ENCODE measurements at places on chromosomes 7 and 10. TPM values are rescaled to one million over a fixed set of nuclear protein-coding genes. Genes with fewer than 3 reads are reported as not detected.

The PFKP gene
- total RNA-seq = 57.6 TPM

GRCh38 chr10:79244841-79245504, 102.3 kb upstream of the PPIF start:
- H3K4me1 ChIP-seq = peaks cover 12% of the 10 kb centered on the region
- no peak overlapping the region for H3K4me3 ChIP-seq
- H3K27ac ChIP-seq = no peak overlapping the region
- no peaks in the 10 kb centered on the region for H3K27me3 ChIP-seq

DNA sequence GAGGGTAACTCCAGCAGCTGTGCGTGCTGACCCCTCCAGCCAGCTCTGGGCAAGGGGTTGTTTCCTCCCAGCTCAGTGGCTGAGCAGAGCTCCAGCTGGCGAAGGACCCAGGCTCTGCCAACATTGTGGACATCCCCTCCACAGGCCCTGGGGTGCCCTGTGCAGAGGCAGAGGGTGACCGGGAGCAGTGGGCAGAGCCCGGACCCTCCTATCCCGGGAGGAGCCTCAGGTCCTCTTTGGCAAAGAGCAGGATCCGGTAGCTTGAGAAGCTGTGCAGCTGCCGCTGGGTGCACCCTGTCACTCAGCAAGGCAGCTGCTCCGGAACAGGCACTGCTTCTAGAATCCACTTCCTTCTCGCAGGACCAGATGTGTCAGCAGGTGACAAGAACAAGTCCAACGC, 175.9 kb downstream of the EBF3 start:
- no peak overlapping the region for H3K4me3 ChIP-seq
- peak; percentile 14 for DNase-seq
- no peaks in the 10 kb centered on the region for H3K36me3 ChIP-seq
- no peak overlapping the region for H3K27ac ChIP-seq

- H3K27me3 ChIP-seq = no peaks in the 10 kb centered on the region
- H3K27ac ChIP-seq = peak overlapping the region; percentile 3
- no peaks in the 10 kb centered on the region for H3K4me1 ChIP-seq
- no peak for DNase-seq
- peaks cover 20% of the 10 kb centered on the region for H3K36me3 ChIP-seq
Observed at GRCh38 chr10:122207596-122207995, 63.5 kb upstream of the BTBD16 start.

- no peaks in the 10 kb centered on the region for H3K4me1 ChIP-seq
- H3K27me3 ChIP-seq = no peaks in the 10 kb centered on the region
- H3K27ac ChIP-seq = peak overlapping the region; percentile 8
- H3K4me3 ChIP-seq = no peak overlapping the region
- H3K36me3 ChIP-seq = peaks cover 45% of the 10 kb centered on the region
Observed at GRCh38 chr7:95404316-95404865, 8.2 kb upstream of the PON3 start.

- no peak overlapping the region for H3K4me3 ChIP-seq
- no peak for DNase-seq
- H3K27me3 ChIP-seq = no peaks in the 10 kb centered on the region
- H3K36me3 ChIP-seq = no peaks in the 10 kb centered on the region
- no peak overlapping the region for H3K27ac ChIP-seq
Observed at GRCh38 chr7:63117-63480, 129.3 kb upstream of the FAM20C start.

The TRIM50 gene
- 0.24 TPM for total RNA-seq

GRCh38 chr7:64905547-64905946, 2.5 kb downstream of the ZNF273 start:
- H3K27ac ChIP-seq = no peak overlapping the region
- peak overlapping the region; percentile 87 for H3K4me3 ChIP-seq
- H3K4me1 ChIP-seq = no peaks in the 10 kb centered on the region
- no peaks in the 10 kb centered on the region for H3K27me3 ChIP-seq
- H3K36me3 ChIP-seq = peaks cover 8% of the 10 kb centered on the region
- DNase-seq = no peak

DNA sequence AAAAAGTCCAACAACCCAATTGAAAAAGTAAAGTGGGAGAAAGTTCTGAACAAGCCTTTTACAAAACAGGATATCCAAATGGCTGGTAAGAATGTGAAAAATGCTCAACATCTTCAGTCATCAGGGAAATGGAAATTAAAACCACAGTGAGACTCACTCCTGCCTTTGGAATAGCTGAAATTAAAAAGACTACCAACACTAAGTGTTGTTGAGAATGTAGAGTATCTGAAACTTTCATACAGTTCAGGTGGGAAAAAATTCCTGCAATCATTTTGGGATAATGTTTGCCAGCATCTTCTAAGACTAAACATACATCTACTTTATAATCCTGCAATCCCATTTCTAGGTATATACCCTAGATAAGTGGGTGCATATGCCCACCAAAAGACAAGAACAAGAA, 395.1 kb downstream of the GRID1 start:
- no peak for DNase-seq
- no peak overlapping the region for H3K4me3 ChIP-seq
- H3K4me1 ChIP-seq = no peaks in the 10 kb centered on the region
- no peaks in the 10 kb centered on the region for H3K27me3 ChIP-seq

DNA sequence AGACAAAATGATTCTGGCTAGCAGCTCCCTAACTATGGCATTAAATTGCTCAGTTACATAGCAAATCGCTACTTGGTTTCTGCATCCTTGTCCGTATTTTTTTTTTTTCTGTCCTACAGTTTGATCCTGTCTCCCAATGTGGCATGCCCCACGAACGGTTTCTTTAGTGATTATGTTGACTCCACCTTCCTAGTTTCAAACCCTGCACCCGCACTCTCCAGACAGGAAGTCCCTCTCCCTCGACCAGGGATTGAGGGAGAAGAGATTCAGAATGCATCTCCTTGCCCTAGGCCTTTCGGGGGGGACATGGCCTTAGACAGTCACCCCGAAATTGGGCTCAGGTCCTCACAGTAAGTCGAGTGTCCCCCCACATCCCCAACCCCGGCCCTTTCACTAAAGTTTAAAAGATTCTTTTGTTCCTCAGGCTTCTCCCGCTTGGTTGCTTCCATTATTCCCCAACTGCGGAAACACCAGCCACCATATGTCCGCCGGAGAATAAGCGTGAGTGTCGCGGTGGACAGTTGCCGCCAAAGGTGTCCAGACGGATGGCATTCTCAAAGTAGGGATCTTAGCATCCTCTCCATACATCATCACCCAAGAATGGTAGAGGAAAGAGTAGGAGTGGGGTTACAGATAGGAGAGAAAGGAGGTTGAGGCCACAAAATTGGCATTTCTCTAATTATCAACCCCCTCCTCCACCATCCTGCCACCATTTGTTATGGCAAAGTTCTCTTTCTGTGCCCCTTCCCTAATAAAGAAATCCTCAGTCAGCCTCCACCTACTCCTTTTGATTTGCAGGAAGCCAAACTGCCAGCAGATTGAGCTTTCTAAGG, 7.3 kb downstream of the EVX1 start:
- H3K4me3 ChIP-seq = no peak overlapping the region
- no peaks in the 10 kb centered on the region for H3K36me3 ChIP-seq
- no peaks in the 10 kb centered on the region for H3K4me1 ChIP-seq

The LRRTM3 gene
- not detected for total RNA-seq

GRCh38 chr7:130994378-130995115, 260.5 kb upstream of the KLF14 start:
- no peaks in the 10 kb centered on the region for H3K4me1 ChIP-seq
- DNase-seq = peak; percentile 53
- H3K4me3 ChIP-seq = no peak overlapping the region
- no peak overlapping the region for H3K27ac ChIP-seq

GRCh38 chr10:78774614-78774998, 294.2 kb upstream of the ZMIZ1 start:
- H3K4me3 ChIP-seq = no peak overlapping the region
- no peaks in the 10 kb centered on the region for H3K4me1 ChIP-seq
- H3K27ac ChIP-seq = no peak overlapping the region
- H3K36me3 ChIP-seq = no peaks in the 10 kb centered on the region
- no peak for DNase-seq
- H3K27me3 ChIP-seq = no peaks in the 10 kb centered on the region

DNA sequence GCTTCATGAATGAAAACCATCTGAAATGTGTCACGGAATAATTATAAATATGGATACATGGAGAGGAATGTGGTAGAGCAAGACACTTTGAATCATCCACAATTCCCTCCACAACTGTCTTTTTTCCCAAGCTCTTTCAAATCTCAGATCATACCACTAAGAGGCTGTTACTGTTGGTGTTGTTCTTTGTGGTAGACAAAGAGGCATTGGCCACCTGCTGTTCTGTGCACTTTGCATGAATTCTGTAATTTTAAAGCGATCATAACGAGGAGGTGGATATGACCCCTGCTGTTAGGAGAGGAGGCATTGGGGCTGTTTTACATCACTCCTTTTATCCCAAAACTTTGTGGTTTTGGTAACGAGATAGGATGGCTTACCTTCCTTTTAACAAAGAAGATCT, 141.2 kb upstream of the KLF6 start:
- H3K4me1 ChIP-seq = no peaks in the 10 kb centered on the region
- H3K27ac ChIP-seq = no peak overlapping the region
- H3K36me3 ChIP-seq = no peaks in the 10 kb centered on the region
- no peaks in the 10 kb centered on the region for H3K27me3 ChIP-seq
- H3K4me3 ChIP-seq = no peak overlapping the region

GRCh38 chr10:100485366-100485765, 22.6 kb downstream of the WNT8B start:
- H3K36me3 ChIP-seq = no peaks in the 10 kb centered on the region
- H3K4me3 ChIP-seq = no peak overlapping the region
- H3K27me3 ChIP-seq = peaks cover 97% of the 10 kb centered on the region

GRCh38 chr7:143255564-143255963, 7.7 kb upstream of the GSTK1 start:
- H3K4me3 ChIP-seq = no peak overlapping the region
- H3K27me3 ChIP-seq = no peaks in the 10 kb centered on the region
- no peaks in the 10 kb centered on the region for H3K4me1 ChIP-seq
- no peak overlapping the region for H3K27ac ChIP-seq

DNA sequence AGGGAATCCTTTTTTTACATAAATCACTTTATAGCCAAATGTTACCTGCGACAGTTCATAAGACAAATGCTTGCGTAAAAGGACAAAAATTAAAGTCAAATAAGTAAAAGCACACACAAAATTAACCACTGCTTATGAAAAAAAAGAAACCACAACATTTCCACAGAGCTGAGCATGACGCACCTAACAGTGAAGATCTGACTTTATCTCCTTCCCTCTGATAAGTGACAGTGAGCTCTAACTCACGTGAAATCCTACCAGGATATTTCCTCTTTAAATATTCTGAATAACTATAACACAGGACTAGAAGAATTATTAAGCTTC, 225.5 kb downstream of the SFMBT2 start:
- H3K4me1 ChIP-seq = no peaks in the 10 kb centered on the region
- H3K27ac ChIP-seq = no peak overlapping the region
- no peaks in the 10 kb centered on the region for H3K27me3 ChIP-seq
- H3K4me3 ChIP-seq = no peak overlapping the region
- H3K36me3 ChIP-seq = no peaks in the 10 kb centered on the region

- no peaks in the 10 kb centered on the region for H3K27me3 ChIP-seq
- no peak for DNase-seq
- H3K36me3 ChIP-seq = no peaks in the 10 kb centered on the region
- no peak overlapping the region for H3K4me3 ChIP-seq
- H3K27ac ChIP-seq = no peak overlapping the region
Observed at GRCh38 chr7:134353411-134353810, 36.7 kb upstream of the SLC35B4 start.

The GNB2 gene
- 198 TPM for total RNA-seq

GRCh38 chr7:25922296-25922695, 229.7 kb upstream of the NFE2L3 start:
- H3K4me3 ChIP-seq = no peak overlapping the region
- no peaks in the 10 kb centered on the region for H3K27me3 ChIP-seq
- H3K27ac ChIP-seq = no peak overlapping the region

- no peak overlapping the region for H3K4me3 ChIP-seq
- H3K27ac ChIP-seq = no peak overlapping the region
- no peaks in the 10 kb centered on the region for H3K4me1 ChIP-seq
- H3K27me3 ChIP-seq = no peaks in the 10 kb centered on the region
- no peak for DNase-seq
- no peaks in the 10 kb centered on the region for H3K36me3 ChIP-seq
Observed at GRCh38 chr10:58473976-58474375, 38.7 kb upstream of the BICC1 start.

GRCh38 chr7:142796001-142796500, 25.3 kb downstream of the PRSS2 start:
- H3K27me3 ChIP-seq = peaks cover 81% of the 10 kb centered on the region
- peak overlapping the region; percentile 81 for H3K4me3 ChIP-seq
- no peak for DNase-seq
- H3K36me3 ChIP-seq = no peaks in the 10 kb centered on the region
- no peaks in the 10 kb centered on the region for H3K4me1 ChIP-seq

DNA sequence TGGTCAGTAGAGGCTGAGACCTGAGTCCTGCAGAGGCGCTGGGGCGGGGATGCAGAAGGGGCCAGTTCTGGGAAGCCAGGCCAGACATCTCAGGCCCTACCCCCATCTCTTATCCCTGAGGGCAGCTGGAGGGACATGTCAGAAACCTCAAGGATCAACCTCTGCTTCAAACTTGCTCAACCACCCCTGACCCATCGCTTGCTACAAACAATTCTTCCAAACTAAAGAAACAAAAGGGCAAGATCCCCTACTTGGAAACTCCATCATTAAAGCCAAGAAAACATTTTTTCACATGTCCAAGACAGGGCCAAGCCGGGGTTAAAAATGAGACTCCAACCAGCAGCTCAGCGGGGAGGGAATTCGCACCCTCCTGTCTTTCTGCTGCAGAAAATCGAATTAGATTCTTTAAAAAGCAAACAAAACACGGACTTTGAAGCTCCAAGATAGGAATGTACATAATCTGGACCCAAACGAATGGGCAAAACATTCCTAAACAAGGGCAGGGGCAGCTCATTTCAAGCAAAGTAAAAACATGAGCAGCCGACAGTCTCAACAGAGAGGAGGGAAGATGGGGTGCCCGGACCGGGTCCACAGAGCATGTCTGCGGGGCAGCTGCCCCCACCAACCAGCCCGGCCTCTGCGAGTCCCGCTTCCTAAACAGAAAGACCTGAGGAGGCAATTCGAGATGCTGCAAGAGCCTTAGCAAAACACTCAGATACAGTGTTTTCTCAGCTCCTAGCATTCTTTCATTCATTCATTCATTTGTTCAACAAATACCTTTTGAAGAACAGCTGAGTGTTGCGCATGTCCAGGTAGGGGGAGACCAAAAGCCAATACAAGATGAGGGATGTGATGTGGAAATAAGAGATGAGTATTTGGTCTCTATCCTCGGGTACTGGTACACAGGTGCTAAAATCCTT, 44.8 kb downstream of the CHST15 start:
- no peak for DNase-seq

DNA sequence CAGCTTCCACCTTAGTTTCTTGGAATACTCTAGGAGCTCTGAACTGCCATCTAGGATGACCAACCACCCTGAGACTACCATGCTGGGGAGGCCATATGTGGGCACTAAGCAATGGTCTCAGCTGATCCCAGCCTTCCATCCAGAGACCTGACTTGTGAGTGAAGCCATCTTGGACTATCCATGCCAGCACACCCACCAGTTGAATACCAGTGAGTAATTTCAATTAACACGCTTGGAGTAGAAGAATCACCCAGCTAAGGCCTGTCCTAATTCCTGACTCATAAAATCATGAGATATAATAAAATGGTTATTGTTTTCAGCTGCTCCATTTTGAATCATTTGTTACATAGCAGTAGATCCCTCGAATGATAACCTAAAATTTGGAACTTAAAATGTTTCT, 5.2 kb upstream of the KIF5B start:
- no peak overlapping the region for H3K27ac ChIP-seq
- H3K27me3 ChIP-seq = no peaks in the 10 kb centered on the region
- peak; percentile 19 for DNase-seq
- H3K36me3 ChIP-seq = no peaks in the 10 kb centered on the region
- H3K4me3 ChIP-seq = no peak overlapping the region

The MRLN gene
- total RNA-seq = not detected

GRCh38 chr10:33547976-33548375, 213.5 kb upstream of the NRP1 start:
- no peaks in the 10 kb centered on the region for H3K27me3 ChIP-seq
- H3K4me1 ChIP-seq = peaks cover 4% of the 10 kb centered on the region
- H3K27ac ChIP-seq = no peak overlapping the region
- DNase-seq = no peak

The MRPL32 gene
- 98.1 TPM for total RNA-seq
